ENCODE measurements at places on chromosomes 16 and 17.

DNA sequence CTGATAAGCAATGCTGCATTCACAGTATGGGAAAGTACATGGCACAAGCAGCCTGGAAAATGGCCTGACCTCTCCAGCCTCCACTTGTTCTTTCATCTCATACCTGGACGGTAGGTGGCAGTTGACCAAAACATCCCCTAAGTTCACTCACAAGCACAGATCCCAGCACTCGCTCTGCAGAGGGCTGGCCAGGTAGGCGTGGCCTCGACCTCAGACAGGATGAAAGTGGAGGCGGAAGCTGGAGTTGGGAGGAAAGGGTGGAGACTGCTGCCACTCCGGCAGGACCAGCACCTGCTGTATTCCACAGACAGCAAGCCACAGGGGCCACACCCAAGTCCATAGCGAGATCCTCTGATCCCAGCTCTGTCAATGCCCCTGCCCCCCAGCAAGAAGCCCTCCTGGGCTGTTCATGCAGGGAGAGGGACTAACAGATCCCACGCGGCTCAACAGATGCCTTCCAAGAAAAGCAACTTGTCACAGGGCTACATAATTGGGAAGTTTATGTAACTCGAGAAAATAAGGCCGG is 31.3 kb downstream of the ZCCHC14 start:
- DNase-seq: peak; percentile 41

- DNase-seq: no peak
Measured at GRCh38 chr17:298791-299450, 53.7 kb downstream of the RPH3AL start.

DNA sequence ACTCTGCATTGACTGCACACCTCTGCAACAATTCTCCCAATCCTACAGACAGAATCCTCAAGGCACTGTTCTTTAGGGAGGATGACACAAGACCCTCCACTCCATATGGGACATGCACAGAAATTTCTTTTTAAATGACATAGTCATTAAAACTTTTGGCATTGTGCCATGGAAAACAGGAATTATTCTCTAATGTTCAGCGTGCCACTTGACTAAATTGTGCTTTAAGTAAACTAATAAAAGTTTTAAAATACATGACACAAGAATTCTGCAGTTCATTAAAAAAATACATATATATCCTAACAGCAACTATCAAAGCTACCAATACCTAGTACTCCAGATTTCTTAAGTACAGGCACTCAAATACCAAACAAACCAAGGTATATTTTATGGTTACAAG is 16.0 kb downstream of the CEP112 start:
- DNase-seq: no peak

DNA sequence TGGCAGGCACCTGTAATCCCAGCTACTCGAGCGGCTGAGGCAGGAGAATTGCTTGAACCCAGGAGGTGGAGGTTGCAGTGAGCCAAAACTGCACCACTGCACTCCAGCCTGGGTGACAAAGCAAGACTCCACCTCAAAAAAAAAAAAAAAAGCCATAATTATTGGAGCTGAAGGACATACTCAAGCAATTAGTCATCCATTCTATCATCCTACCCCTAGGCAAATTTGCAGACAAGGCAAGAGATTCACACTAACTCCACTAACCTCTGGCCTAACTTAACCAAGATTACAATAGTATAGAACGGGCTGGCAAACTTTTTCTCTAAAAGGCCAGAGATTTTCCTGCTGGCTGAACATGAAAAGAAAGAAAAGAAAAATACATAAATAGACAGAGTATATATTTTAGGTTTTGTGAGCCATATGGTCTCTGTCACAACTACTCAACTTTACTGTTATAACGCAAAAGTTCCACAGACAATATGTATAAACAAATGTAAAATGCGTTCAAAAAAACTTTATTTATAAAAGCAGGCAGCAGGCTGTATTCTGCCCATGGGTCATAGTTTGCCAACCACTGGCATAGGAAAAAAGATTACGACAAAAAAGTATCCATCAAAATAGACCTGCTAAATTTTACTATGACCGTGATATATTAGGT is 29.7 kb downstream of the BRIP1 start:
- DNase-seq: no peak

DNA sequence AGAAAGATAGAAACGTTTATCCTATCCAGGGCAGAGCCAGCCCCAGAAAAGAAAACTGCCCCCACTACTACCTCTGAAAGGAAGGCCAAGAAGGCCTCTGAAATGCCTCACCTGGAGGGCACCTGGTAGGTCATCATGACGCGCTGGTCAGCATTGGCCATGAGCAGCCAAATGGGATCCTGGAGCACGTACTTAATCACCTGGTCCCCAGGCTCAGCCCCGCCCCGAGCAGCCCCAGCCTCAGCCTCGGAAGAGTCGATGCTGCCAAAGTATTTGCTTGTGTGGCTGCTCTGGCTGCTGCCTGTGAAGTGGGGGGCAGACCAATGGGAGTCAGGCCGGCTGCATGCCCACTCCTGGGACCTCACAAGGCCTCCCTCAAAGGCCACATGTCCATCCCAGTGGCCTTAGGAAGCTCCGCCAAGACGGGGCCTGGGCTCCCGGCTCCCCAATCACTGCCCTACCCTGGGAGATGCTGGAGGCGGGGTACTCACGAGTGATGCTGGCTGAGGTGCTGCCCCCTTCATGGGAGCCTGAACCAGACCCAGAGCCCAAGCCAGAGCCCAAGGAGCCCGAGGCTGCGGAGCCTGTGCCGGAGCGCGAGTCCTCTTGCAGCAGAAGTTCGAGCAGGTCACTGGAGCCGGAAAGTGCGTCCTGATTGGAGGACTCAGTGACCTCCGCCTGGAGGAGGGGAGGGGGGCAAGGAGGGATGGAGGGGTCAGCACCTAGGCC is 9.9 kb downstream of the PER1 start:
- DNase-seq: no peak

GRCh38 chr17:79031996-79032875 is 8.3 kb downstream of the C1QTNF1 start:
- DNase-seq: no peak

DNA sequence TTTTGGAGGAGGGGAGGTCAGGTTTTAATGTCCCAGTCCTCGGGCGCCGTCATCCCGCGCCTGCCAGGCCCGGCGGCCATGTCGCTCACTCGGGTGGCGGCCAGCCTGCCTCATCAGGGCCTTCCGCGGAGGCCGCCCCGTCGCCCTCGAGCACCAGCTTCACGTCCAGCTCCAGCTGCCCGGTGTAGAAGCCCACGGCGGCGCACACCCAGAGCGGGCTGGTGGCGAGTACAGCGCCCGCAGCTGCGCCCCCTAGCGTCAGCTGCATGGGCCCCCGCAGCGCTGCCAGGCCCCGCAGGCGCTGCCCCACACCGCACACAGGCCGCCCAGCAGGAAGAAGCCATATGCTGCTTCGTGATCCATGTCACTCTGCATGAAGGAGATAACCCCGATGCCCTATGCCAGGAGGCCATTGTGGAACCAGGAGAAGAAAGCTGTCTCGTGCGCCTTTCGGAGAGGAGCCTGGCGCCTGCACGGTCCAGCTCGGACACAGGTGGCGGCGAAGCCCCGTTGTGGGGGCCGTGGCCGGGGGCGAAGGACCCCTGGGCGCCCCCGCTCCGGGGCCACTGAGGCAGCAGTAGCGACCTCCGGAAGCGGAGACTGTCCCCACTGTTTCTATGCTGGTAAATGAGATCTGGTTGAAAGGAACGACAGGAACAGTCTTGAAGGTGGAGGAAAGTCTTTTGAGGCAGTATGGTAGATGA is 9.6 kb downstream of the AP2B1 start:
- DNase-seq: no peak

DNA sequence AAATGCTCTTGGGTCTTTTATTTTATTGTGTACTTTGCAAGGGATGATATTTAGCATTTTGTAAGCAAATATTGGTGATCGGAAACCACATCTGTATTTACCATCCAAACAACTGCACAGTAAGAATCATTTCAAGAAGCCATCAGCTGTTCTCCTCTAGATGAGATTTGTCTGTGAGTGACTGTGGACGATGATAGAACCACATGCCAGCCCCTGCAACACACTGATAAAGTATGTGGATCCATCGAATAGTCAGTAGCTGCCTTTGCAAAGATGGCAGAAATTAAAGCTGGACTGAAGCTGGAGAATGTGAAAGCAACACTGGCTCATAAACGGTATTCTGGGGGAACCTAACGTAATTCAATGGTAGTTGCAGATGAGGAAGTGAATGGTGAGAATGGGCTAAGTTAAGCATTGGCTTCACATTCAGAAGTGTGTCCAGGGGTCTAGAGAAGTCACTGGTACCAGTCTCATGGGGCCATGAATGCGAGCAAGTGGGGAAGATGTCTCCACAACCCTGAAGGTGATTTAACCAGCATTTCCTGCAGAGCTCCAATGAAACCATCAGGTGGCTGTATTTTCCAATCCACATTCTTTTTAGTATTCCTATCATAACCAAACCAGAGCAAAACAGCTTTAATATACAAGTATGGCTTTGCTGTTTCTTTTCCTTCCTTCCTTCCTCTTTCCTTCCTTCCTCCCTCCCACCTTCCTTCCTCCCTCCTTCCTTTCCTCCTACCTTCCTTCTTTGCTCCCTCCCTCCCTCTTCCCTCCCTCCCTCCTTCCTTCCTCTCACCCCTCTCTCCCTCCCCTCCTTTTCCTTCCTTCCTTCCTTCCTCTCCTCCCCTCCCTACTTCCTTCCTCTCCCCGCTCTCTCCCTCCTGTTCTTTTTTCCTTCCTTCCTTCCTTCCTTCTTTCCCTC is 169.4 kb downstream of the ABCA8 start:
- no peak for DNase-seq

- no peak for DNase-seq
Measured at GRCh38 chr17:41937970-41938954, 7.8 kb downstream of the ODAD4 start.

DNA sequence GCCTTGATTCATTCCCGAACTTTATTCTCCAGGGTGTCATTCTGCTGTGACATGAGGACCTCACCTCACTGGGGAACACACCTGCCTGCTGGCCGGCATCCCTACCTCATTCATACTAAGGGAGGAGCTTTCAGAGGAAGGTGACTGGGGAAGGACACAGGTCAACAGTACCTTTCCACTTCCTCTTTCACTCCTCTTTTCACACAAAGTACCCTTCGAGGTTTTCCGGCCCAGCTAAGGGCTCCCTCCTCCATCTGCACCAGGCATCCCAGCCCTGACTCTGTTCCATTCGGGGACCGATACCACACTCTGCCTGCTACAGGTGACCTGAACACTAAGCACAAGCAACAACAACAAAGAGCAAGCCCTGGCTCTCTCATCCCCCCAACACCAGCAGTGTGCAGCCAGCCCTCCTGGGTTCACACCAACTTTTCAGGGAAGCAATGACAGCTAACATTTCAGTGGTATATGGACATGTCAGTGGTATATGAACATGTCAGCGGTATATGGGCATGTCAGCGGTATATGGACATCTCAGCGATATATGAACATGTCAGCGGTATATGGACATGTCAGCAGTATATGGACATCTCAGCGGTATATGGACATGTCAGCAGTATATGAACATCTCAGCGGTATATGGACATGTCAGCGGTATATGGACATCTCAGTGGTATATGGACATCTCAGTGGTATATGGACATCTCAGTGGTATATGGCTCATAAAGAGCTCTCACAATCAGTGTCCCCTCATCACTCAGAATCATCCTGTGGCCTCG is 16.0 kb downstream of the TRIM25 start:
- no peak for DNase-seq

GRCh38 chr16:12063004-12063395 is 86.5 kb downstream of the SNX29 start:
- DNase-seq: no peak

DNA sequence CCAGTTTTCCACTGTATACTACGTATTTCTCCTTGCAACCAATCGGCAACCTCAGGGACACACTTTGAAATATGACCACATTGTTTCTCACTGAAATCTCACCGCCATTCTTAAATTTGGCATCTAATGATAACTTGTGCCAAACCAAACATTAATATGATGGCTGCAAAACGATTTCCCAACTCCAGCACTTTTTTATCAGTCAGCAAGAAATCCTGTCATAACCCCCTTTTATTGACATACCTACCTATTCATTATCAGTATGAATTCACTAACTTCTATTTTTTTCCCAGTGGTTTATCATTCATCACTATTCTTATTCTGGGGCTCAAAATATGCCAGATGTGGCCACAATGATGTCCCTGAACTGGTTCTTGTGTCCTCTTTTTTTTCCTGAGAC is 15.8 kb downstream of the MBTD1 start:
- no peak for DNase-seq

GRCh38 chr16:78288888-78289287 is 189.4 kb downstream of the WWOX start:
- DNase-seq: no peak

DNA sequence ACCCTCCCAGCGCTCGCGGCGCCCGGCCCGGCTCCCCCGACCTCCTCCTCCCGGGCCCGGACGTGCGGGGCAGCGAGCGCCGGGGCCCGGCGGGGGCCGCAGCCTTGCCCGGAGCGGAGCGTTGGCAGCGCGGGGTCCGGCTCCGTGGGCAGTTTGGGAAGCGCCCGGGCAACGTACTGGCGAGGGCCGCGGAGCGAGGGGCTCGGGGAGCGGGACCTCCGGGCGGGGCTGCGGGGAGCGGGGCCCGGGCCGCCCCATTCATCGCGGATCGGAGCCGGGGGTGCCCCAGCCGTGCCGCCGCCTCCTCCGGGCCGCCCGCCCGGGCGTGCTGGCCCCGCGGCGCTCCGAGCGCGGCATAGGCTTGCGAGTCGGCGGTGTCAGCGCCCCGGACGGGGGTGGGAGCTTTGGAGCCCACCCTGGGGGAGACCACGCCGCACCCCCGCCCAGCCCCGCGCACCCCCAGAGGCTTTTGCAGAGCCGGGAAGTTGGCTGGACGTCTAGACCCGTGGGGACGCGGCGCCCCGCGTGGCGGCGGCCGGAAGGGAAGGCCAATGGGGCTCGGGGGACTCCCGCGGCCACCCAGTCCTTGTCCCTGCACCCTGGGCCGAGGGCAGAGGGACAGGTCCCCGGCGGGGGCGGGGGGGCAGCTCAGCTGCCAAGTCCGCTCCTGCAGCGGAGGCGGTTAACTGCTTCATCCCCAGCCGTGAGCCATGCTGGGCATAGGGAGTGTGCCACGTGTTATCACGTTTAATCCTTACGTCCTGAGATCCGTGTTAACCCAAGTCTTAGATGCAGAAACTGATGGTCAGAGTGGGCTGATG is 852 bp downstream of the ZNF469 start:
- DNase-seq: peak; percentile 36

GRCh38 chr16:68659412-68660358 is 14.6 kb downstream of the CDH3 start:
- no peak for DNase-seq

DNA sequence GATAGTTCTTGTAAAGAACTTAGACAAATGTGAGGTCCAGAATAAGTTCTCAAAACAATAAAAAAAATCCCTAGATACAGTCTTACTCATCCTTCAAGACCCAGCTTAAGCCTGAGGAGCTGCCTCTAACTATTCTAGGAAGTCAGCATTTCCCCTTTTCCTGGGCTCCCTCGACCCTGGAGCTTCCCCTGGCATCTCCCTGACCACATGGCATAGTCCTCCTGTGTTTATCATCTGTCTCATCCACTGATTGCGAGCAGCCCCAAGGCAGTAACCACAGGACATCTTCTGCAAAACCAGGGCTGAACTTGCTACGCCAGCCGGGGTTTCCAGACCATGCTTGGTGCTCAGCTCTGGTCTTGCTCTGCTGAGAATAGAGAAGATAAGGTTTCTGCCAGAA is 36.7 kb upstream of the NLRP1 start:
- DNase-seq: no peak
